ENCODE measurements at places on chromosomes 6 and 20. TPM values are rescaled to one million over a fixed set of nuclear protein-coding genes. Genes with fewer than 3 reads are reported as not detected.
A peak's percentile ranks its signal among the peaks of the same experiment; 100 is the strongest.

DNA sequence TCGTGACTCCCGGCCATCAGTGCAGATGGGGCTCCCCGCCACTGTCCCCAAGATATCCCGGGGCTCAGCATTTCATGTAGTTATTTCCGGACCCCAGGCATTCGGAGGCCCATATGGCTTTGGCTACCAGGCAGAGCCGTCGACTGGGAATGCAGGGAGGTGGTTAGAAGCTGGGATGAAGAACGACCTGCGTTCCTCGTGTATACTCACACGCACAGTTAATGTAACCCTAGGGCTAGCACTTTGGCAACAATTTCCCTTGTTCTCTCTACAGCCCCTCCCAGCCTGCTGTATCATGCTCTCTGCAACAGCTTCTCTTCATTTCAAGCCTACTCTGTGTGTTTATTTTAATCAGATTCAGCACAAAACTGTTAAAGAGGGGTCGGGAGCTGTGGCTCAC lies 240.4 kb downstream of the MYLK4 start:
- no peak for DNase-seq

DNA sequence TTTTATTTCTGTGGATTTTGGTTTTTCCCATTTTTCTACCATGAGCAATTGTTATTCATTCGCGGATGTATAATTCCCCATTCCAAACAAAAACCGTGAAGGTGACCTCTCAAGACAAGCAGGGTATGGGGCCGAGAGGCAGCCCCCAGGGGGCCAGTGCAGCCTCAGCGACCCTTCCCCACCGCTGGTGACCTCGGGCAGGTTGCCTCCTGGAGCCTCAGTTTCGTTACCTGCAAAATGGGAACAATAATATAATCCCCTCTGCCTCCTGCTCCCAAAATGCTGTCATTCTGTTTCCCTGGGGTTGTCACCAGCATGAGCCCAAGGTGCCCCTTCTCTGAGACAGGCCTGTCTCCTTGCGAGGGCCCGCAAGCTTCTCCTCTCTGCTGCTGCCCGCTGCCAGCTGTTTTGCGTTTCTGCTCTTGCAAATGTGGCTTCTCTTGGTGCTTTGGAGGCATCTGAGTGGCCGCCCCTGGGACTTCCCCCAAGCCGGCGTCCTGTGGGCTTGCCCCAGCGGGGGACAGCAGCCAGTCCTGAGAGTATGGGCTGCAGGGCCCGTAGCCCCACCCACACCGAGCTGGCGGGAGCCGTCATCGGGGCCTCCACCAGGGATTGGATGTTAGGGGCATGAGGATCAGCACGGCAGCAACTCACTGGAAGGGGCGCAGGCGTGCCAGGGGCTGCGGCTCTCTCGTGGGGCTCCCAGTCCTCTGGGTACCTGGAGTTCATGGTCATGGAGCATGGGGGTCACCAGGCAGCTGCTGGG lies 161.9 kb downstream of the TAF4 start:
- no peak for DNase-seq

Gene ADAM33
- total RNA-seq, result not detected

DNA sequence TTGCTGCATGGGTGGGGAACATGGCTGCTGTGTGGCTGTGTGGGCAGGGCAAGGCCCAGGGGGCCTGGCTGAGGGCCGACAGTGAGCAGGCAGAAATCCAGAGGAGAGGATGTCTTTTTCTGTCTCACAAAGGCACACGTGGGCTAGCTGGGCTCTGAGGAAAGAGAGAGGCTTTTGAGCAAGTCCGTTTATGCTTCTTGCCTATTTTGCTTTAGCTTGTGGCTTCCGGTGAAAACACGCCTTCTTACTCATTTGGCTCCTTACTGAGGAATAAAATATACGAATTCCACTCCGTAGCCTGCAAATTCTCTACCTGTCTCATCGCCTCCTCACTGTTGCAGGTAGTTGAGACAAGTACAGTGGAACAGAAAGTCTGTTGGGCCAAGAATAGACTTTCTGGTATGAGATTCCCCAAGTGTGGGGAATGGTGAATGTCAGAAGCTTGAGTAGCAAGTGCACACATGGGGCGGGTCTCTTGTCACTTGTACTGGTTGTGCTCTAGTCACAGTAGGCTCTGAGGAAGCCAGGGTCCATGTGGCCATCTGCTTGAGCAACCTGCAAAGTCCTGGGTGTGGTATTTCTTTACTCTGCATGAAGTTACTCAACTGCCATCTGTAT lies 28.4 kb downstream of the WRNIP1 start:
- peak; percentile 8 for DNase-seq

Gene PRL
- not detected for total RNA-seq

Gene B3GAT2
- not detected for total RNA-seq

Data from CD4-positive, alpha-beta memory T cell (primary cell).